ENCODE measurements at places on chromosomes 6 and 20.
A peak's percentile ranks its signal among the peaks of the same experiment; 100 is the strongest.

GRCh38 chr6:16921399-16922110, 160.3 kb upstream of the ATXN1 start:
- DNase-seq = no peak

DNA sequence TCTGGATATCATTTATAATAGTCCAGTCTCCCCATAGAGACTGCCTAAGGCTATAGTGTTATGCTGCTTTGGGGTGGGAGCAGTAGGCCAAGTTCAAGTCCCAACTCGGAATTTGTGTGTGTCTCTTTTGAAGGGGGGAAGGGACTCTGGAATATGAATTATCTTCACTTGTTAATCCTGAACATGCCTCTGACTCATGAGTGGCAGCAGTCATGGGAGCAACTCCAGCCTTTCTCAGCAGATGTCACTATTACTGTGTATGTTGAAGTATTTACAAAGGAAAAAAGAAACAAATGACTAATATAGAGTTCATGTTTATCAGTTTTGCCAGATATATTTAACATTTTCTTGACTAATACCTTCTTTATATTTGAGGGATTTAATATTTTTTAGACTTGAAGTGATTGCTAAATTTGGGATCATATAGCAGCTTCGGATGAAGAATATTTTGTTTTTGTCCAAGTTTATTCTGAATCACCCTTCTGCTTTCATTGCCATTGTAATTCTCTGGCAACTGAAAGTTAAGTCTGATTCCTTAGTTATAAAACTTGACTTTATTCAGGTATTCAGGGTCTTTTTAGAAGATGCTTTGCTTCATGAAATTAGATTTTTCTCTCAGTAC, 23.4 kb downstream of the FAM217A start:
- peak; percentile 52 for DNase-seq

GRCh38 chr6:132596201-132596600, 6.7 kb upstream of the TAAR5 start:
- DNase-seq = no peak

- peak; percentile 46 for DNase-seq
These were observed 200.0 kb downstream of the LY86 start for GRCh38 chr6:6788394-6789032.

DNA sequence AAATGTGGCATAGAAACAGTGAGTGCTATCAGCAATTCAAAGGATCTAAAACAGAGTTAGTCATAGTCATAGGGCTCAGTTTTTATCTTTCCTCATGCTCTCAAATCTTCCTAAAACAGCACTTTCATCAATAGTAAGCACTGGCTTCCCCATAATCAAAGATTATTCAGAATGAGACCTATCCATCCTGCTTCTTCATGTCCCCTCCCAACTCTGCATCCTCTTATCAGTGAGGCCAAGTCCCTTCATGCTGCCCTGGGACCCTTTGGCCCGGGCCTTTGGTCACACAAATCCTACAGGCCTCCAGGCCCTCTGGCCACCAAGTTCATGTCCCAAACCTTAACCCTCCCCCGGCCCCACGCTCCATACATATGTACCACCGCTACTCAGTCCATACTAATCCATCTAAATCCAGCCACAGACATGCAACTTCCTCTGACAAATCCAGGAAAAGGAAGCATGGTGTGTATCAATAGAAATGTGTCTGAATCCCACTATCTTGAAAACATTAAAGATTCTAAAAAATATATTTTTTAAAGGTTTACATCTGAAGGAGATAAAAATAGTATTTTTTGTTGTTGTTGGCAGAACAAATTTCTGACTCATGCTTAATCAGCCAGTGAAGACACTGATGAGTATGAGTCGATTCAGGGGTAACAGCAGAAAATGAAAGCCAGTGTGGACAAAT, 143.5 kb downstream of the PDE7B start:
- peak; percentile 82 for DNase-seq

GRCh38 chr6:156617941-156618340, 159.2 kb upstream of the ARID1B start:
- DNase-seq = no peak

DNA sequence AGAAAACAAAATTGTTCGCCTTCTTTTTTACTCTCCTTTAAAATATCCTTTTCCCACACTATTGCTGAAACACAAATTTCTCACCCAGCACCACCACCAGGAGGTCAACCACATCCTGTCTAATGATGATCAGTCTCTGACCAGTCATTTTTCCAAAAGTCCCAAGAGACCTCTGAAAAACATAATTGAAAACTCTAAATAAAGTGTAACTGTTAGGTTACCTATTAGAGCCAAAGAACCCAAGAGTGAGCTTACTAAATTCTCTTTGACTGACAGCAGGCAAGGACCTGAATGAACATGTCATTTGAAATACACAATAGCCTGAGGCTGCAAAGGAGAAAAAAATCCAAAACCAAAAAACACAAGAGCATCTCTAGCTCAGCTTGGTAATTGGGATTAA, 735.4 kb downstream of the CBLN4 start:
- DNase-seq = no peak

- DNase-seq = peak; percentile 92
These were observed 11.7 kb upstream of the HCK start for GRCh38 chr20:32040142-32040953.

GRCh38 chr6:90460051-90460450, 126.8 kb downstream of the MAP3K7 start:
- no peak for DNase-seq
